ENCODE measurements at places on chromosomes 5 and 9.

- DNase-seq, result no peak
Observed at GRCh38 chr9:123792501-123792900, 137.4 kb downstream of the DENND1A start.

GRCh38 chr9:15531380-15531779 lies 20.6 kb upstream of the PSIP1 start:
- peak; percentile 35 for DNase-seq

DNA sequence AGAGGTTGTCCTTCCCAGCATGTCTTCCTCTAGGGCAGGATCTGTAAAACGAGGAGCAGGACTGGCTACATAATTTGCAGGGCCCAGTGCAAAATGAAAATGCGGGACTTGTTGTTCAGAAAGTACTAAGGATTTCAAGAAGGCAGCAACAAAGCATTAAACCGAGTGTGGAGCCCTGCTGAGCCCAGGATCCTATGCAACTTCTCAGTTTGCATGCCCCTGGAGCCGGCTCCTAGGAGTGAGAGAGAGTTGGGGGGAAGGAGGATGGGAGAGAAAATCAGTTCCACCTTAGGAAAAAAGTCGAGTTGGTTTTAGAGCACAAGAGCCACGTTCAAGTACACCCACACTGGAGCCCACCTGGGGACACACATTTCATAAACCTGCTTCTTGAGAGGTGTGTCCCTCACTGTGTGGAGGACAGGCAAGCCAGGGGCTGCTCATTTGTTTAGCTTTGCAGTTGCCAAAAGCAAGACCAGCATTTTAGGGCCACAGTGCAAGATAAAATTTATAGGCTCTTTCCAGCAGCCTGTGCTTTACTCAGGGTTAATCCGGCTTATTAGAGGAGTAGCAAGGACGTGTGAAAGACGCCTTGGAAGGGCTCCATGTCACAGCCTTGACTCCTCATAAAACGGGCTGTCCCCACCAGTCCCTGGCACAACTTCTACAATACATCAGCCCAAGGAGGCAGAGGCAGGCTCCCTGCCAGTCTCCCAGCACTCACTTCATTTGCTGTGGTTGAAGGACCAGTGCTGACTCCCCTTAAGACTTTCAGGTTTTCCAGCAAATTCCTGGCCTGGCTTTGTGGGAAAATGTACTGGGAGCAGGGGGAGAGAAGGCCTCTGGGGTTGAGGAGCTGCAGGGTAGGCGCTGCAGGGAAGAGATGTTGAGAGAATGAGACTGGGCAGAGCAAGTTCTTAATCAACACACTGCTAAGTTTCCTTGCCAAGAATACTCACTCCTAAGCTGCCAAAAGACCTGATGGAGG lies 159.7 kb upstream of the SEMA6A start:
- no peak for DNase-seq

DNA sequence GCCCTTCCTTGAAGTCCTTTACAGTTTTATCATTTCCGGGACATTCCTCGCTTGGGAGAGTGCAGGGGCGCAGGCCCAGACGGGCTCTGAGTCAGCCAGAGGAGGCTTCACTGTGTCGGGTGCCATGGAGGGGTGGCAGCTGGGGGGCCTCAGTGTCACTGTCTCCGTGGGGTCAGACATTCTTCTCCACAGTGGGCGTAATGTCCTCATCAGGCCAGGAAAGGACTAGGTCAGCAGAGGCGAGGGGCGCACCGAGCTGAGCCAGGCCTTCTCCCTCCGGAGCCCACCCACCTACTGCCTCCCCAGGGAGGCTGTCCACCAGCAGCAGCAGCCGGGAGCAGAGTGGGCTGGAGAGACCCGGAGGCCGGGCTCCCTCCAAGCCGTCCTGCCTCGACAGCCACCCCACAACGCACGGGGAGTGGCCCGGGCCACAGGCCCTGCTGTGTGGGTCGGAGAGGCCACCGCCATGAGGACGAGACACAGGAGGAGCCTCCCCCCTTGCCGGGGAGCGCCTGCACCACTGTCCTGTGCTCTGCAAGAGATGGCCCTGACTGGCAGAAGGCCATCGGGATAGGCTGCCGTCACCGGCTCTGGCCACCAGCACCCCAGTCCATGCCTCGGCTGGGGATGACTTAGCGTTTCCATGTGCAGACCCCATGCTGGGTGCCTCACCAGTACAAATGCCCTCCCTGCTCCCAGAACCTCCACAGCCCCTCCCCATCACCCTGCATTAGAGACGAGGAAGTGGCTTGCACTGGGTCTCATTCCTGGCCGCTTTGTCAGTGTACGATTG lies 26.5 kb downstream of the SARDH start:
- DNase-seq, result peak; percentile 1

- no peak for DNase-seq
Observed at GRCh38 chr5:174876-175465, 16.3 kb upstream of the LRRC14B start.

DNA sequence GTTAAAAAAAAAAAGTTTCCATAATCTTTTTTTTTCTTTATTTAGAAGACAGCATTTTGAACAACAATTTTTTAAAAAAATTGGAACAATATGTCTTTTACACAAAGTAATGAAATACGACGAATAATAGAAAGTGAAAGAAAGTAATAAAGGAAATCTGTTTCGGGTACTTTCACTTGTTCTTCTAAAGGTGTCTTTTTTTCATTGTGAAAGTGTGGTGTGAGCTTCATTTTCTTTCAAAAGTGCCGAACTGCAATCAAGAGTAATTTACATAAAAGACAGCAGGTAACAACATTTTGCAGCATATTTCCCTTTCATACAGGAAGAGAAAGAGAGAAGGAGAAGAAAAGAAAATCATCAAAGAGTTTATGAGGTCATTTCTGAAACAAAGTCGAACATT lies 159.7 kb upstream of the CDH12 start:
- DNase-seq, result no peak

DNA sequence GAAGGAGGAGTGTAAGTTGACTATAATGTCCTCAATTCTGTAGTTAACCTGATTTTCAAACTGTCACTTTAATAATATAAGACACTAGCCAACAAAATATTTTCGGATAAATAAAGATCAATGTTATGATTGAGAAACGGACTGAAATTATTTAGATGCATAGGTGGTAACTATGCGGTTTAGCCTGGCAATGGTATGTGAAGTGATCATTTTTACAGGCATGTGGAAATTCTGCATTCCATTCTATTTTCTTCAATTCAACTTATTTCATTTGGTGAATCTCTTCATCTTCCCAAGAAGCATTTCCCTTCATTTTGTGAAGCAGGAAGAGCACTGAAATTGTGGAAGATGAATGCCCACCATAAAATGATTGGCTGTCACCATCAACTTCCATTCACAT lies 1457.5 kb upstream of the CDH9 start:
- no peak for DNase-seq

GRCh38 chr5:55621229-55621628 lies 86.5 kb upstream of the PLPP1 start:
- DNase-seq, result no peak

GRCh38 chr5:111853748-111854147 lies 96.8 kb upstream of the NREP start:
- peak; percentile 9 for DNase-seq

DNA sequence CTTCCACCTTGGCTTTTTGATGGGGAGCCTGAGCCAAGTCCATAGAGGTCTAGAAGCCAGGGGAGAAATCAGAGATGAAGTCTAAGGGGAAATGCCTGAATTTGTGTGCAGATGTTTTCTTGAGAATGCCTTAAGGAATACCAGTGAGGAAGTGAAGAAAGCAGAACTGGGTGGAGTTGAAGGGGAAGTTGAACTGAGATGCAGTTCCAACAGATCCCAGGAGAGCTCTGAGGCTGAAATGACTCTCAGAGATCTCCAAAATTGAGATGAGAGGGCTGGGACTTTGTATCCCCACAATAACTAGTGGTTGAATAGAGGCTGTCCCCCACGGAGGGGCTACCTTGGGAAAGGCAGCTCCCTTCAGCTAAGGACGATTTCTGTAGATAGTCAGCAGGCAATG lies 197.1 kb downstream of the ZNF462 start:
- DNase-seq, result no peak

DNA sequence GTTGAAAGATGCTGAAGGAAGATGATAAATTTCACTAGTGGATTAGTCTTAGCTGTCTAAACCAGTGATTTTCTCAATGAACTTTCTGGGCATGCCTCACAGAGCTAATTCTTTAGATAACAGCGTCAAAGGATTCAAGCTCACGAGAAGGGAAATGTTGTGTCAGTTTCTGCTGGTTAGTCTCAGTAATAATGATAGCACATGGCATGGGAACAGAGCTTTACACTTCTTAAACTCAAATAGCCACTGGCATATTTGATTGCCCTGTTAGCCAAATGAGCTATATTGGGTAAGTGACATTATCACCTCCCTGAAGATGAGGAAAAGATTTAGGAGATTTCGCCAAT lies 139.3 kb upstream of the NR3C1 start:
- no peak for DNase-seq

GRCh38 chr5:119059740-119060255 lies 11.1 kb upstream of the DMXL1 start:
- no peak for DNase-seq

GRCh38 chr5:113329981-113330380 lies 104.8 kb downstream of the TSSK1B start:
- no peak for DNase-seq

- no peak for DNase-seq
Observed at GRCh38 chr5:136732751-136733150, 367.4 kb upstream of the TRPC7 start.

- DNase-seq, result no peak
Observed at GRCh38 chr5:20102293-20102692, 114.3 kb upstream of the CDH18 start.

GRCh38 chr5:120155873-120156272 lies 308.2 kb upstream of the PRR16 start:
- DNase-seq, result no peak

DNA sequence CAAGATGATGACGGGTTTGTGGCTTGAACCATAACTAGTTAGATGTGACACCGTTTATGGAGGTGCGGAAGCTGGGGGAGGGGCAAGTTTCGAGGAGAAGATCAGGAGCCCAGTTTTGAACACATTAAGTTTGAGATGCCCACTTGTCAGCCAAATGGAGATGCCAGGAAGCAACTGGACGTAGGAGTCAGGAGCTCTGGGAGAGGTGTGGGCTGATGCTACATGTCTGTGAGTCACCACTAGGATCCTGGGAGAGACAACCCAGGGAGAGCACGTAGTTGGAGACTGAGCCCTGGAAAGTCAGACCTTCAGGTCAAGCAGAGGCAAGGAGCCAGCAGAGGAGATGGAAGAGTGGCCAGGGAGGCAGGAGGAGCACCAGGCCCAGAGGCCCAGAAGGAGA lies 48.8 kb upstream of the SLC25A51 start:
- DNase-seq, result no peak

DNA sequence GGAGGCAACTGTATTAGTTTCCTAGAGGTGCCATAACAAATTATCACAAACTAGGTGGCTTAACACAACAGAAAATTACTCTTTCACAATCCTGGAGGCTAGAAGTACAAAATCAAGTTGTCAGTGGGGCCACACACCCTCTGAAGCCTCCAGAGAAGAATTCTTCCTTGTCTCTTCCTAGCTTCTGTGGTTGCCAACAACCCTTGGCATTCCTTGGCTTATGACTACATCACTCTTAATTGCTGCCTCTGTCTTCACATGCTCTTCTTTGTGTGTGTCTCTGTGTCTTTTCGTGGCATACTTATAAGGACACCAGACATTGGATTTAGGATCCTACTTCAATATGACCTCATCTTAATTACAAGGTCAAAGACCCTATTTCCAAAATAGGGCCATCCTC lies 327.5 kb downstream of the CHSY3 start:
- no peak for DNase-seq

GRCh38 chr5:137119321-137119720 lies 379.8 kb downstream of the SPOCK1 start:
- DNase-seq, result no peak

DNA sequence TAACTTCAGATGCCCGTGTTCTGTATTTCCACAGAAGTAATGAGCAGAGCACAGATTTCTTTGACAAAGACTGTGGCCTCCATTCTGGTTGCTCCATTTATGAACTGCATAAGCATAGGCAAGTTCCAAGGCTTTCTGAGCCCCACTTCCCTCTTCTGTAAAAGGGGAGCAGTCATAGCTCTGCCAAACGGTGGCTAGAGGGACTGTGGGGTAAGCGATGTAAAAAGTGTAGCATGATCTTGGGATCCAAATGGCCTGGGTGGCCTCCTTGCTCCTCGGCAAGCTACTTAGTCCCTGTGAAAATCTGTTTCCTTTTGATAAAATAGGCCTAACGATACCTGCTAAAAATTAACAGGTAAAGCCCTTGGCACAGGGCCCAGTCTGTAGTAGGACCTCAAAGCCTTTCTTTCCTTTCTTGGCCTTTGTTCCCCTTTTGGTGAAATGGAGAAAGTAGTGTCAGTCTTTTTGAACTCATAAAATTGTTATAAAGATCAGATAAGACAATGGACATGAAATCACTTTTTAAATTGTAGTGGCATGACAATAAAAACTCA lies 646.6 kb downstream of the ACTL7B start:
- no peak for DNase-seq

GRCh38 chr9:118230329-118230728 lies 526.1 kb downstream of the TLR4 start:
- no peak for DNase-seq

GRCh38 chr5:62084391-62084790 lies 221.6 kb upstream of the KIF2A start:
- no peak for DNase-seq

GRCh38 chr9:134391319-134392231 lies 65.3 kb downstream of the RXRA start:
- peak; percentile 89 for DNase-seq

- DNase-seq, result no peak
Observed at GRCh38 chr5:176418251-176418650, 1.9 kb upstream of the CLTB start.
